ENCODE measurements at places on chromosomes 4 and X.

GRCh38 chrX:102498732-102499131, 17.8 kb downstream of the TMSB15A start:
- DNase-seq: no peak

DNA sequence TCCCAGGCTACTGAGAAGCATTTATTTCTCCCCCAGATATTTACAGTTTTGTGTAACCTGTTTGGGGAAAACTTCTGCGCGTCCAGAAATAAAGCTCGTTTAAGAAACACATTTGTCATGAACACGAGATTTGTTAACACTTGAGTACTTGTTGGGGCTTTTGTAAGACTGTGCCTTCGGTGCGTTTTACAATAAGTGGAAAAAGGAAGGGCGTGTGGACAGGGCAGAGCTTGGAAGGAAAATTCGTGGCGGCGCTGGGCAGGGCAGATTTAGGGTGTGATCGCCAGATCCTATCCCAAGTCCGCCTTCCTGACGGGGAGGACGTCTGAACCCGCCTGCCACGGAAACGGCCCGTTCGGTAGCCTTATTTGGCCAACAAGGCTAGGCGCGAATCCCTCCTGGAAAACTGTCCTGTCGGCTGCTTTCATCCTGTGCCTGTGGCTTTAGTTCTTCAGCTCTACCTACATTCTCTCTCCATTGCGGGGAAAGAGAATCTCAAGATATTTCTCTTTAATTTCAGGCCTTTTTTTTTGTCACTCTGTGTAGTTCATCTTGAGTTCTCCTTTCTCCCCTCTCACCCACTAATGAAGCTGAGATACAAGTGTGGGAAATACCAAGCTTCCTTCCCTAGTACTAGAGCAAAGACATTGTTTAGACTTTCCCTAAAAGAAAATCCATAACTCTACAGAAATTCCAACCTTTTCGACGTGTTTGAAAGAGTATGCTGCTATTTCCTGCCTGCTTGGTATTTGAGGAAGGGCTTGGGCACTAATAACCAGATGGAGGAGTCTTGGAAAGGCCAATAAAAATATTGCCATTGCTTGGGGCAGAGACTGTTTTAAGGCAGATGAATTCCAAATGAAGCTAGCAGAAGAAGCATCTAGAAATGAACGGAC, 982 bp downstream of the PDLIM5 start:
- DNase-seq: peak; percentile 39

DNA sequence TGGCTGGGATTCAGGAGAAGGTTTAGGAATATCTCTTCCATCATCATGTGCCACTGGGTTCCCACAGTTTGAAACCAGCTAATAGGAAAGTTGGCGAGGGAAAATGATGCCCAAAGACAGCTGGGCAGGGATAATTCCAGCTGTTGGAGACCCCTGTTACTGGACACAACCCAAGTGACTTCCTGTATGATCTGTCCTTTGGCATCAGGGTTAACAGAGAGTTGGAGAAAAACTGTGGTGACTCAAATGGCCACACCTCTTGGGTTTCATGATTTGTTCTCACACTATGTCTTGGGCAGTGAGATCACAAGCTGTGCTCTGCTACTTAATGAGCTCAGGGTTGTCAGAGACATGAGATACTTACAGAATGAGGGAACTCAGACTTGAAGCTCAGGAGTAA, 3.8 kb downstream of the FGF16 start:
- DNase-seq: no peak

- DNase-seq: no peak
Observed at GRCh38 chr4:89072921-89073320, 15.9 kb upstream of the FAM13A start.

DNA sequence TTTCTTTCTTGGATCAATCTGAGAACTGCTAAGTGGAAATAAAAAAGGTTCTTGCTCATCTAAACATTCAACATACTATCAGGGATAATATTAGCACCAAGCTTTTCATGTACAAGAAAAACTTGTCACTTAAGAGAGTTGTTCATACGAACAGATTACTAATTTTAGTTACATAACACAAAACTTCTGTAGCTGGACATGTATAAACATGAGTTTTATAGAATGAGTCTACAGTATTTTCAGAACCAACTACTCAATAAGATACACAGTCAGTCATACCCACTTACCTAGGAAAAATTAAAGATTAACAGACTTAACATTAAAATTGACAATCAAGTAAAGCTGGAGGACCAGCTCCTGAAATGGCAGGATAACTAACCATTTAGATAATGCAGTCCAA, 540.1 kb upstream of the FAM241A start:
- DNase-seq: no peak

- no peak for DNase-seq
Observed at GRCh38 chr4:94523617-94524016, 71.9 kb downstream of the PDLIM5 start.

DNA sequence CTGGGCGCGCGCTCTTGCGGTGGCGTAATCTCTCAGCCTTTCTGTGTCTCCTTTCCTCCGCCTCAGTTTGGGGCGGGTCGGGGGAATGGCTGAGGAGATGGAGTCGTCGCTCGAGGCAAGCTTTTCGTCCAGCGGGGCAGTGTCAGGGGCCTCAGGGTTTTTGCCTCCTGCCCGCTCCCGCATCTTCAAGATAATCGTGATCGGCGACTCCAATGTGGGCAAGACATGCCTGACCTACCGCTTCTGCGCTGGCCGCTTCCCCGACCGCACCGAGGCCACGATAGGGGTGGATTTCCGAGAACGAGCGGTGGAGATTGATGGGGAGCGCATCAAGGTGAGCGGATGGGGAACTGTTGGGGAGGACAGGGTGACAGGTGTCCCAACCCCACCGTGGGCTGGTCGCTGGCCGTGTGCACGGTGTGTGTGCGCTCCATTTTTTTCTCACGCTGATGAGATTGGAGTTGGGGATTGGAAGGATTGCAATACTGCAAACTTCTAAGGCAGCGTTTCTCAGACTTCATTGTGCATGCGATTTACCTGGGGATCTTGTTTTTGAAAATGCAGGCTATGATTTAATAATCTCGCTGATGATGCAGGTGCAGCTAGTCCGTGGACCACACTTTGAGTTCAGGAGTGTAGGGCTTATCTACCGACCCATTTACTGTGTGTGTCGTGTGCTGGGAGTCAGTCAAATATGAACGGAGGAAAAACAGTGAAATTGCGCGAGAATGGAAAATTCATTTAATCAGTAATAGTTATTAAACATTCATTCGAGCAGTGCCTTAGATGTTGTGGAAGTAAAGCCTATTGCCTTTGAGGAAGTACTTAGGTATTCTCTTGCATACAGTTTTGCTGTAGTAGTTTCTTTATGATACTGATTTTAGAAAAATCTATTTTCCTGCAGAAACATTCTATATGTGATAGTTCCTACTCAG, at the start of gene RAB33B:
TSS of gene RAB33B (plus strand) at position 11 of the 935 bp plus-strand sequence. CDS start at position 86, 75 bp downstream.
- DNase-seq: no peak

GRCh38 chr4:118175506-118175905, 141.2 kb downstream of the NDST3 start:
- DNase-seq: no peak

DNA sequence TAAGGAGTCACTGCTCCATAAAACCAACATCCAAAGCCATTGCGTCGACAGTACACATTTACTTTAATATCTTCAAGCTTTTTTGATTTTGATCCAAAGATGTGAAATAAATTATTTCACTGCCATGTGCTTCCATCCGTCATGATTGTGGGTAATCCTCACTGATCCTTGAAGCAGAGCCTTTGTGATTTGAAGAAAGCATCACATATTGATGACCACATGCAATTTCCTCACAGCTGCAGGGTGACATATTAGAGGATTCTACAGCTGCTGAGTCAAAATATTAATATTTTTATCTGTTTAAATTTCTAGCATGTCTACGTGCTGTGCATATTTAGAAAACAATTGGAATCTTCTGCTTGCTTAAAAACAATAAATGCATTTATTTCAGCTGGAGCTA, 196.8 kb upstream of the ANXA3 start:
- DNase-seq: no peak
